ENCODE measurements at places on chromosomes 13 and 19. TPM values are rescaled to one million over a fixed set of nuclear protein-coding genes. Genes with fewer than 3 reads are reported as not detected.

The CEACAM4 gene
- polyA plus RNA-seq = not detected

- DNase-seq = no peak
Observed at GRCh38 chr13:73411067-73411809, 352.4 kb downstream of the KLF5 start.

DNA sequence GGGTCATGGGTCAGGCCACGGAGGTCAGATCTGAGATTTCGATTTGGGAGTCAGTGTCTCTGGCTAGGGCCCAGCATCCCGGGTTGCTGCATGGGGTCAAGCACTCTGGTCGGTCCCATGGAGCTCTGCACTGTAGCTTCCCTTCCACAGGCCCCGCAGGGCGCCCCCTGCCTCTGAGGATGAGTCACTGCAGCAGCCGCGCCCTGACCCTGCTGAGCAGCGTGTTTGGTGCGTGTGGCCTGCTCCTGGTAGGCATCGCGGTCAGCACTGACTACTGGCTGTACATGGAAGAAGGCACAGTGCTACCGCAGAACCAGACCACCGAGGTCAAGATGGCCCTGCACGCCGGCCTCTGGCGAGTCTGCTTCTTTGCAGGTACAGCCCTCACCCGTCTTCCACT is 3.6 kb downstream of the CACNG7 start:
- no peak for DNase-seq

- DNase-seq = peak; percentile 35
Observed at GRCh38 chr19:54478677-54479266, 5.7 kb upstream of the CDC42EP5 start.

DNA sequence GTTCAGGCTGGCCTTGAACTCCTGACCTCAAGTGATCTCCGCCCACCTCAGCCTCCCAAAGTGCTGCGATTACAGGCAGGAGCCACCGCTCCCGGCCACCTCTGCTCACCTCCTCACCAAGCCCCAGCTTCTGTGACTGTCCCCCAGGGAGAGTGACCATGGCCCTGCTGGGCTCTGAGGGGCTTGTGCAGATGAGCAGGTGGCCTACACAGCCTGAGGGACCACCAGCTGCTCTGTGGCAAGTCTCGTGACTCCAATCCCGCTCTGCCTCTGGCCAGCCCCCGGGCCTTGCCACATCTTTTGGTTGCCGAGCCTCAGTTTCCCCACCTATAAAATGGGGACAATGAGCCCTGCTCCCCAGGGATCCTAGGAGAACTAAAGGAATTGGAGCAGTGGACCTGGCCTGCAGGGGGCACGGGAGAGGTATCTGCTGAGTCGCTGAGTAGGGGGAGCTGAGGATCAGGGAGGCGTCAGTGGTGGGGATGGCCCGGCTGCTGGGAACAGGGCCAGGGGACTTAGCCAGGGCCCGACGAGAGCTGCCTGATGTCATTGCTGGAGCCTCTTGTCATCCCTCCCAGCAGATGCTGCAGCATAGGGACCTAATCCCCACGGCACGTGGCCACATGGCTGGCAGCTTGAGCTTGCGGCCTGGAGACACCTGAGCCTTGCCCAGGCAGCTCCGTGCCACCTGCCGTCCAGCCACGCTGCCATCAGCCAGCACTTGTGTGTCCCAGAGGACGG is 74.7 kb downstream of the GADD45B start:
- DNase-seq = no peak

DNA sequence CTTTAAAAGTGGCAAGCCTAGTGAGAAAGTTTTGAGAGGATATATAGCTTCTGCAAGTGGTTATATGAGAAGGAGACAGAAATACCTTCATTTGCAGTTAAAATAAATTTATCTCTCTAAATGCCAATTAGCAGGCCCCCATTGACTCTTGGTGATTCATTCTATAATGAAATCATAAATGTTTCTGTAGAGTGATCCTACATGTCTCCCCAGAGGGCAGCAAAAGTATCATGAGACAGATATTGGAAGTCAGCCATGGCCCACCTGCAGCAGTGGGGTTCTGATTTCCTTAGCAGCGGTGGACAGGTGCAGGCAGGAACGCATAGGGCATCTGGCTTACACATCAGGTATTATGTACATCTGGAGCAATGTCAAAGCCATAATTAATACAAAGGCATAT is 385.4 kb upstream of the SLC10A2 start:
- no peak for DNase-seq

GRCh38 chr19:56972291-56972841 is 131.8 kb upstream of the PEG3 start:
- peak; percentile 72 for DNase-seq

GRCh38 chr13:95937714-95938320 is 115.4 kb downstream of the UGGT2 start:
- no peak for DNase-seq

The ZNF791 gene
- 26.7 TPM for polyA plus RNA-seq

The ZNF536 gene
- 3.4 TPM for polyA plus RNA-seq

DNA sequence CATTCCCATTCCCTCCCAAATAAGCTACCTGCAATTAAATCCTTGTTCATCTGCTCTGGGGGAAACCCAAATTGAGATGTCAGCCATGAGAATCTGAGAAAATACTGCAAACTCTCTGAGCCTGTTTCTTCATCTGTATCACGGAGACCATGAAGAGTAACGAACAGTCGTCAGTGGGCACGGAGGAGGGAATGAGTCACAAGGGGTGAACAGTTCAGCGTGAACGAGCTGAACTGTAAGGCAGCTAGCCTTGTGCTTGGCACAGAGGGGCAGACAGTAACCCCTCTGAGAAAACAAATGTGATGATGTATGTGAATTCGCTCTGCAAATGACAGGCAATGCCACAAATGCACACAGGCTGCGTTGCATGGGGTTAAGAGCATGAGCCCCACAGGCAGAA is 288.7 kb downstream of the FOXO1 start:
- DNase-seq = no peak

DNA sequence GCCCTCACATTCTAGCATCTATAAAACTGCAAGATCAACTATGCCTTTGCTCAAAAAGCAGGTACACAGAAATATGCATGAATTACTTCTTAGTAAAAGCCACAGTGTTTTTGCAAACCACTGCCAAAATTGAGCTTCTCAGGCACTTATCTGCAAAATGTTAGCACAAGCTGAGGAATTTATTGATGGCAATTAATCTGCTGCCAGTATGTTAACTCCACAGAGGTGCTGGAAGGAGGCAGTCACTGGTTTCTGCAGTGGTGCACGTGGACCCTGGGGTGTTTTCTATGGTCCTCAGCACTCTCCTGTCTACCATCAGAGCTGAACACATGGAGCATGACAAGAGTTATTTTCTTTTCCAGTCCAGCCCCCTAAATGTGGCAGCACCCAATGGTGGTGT is 44.2 kb downstream of the CLDN10 start:
- no peak for DNase-seq

The IGFL1 gene
- not detected for polyA plus RNA-seq

DNA sequence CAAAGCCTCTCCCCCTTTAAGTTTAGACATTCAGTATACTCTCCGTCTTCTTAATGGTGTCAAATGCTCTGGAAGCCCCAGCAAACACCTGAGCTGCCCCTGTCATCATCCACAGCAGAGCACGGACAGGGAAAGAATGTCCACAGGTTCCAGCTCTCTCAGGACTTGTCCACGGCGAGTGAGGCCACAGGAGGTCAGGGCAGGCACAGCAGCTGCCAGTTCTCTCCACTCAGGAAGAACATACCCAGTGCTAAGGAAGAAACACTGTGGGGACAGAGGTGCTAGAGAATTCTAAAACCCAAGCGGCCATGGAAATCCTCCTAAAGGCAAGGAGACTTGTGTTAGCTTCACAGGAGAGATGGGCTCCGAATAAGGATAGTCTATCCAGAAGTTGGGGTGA is 132.0 kb upstream of the SERP2 start:
- DNase-seq = no peak

The RNF113B gene
- not detected for polyA plus RNA-seq

The LAIR2 gene
- polyA plus RNA-seq = not detected

The CEACAM16 gene
- not detected for polyA plus RNA-seq

The PPP1R13L gene
- 7.9 TPM for polyA plus RNA-seq

DNA sequence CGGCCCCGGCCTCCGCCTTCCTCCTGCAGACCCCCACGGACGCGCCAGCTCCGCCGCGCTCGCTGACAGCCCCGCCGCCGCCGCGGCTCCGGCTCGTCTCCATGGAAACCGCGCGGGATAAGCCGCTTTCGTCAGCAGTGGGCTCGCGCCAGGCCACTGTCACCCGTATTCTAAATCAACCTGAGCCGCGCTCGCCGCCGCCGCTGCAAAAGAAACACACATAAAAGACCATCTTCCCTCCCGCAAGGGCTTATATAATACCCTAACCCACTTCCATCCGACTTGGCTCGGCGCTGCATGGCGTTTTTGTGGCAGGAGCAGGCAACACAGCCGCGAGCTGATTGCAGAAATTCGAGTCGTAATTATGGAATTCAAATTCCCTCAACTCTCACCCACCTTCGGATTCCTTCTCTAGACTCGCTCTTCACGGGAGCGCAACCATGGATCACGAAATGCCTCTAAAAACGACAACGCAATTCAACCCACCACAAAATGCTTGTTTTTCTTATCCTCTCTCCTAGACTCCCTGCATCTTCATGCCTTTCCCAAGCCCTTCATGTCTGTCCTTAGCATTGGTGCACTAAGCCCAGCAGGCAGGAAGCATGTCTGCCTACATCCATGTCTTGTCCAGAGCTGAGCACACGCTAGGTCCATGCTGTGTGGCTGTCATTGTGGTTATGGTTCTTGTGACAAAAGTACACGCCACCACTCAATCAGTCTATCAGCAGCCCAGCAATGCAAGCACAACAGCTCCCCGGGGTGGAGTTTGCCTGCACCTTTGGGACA is at the start of gene AMER2:
TSS of gene AMER2 (minus strand) at position 772 of the 786 bp plus-strand sequence. CDS start at position 103, 669 bp downstream.
- DNase-seq = no peak

DNA sequence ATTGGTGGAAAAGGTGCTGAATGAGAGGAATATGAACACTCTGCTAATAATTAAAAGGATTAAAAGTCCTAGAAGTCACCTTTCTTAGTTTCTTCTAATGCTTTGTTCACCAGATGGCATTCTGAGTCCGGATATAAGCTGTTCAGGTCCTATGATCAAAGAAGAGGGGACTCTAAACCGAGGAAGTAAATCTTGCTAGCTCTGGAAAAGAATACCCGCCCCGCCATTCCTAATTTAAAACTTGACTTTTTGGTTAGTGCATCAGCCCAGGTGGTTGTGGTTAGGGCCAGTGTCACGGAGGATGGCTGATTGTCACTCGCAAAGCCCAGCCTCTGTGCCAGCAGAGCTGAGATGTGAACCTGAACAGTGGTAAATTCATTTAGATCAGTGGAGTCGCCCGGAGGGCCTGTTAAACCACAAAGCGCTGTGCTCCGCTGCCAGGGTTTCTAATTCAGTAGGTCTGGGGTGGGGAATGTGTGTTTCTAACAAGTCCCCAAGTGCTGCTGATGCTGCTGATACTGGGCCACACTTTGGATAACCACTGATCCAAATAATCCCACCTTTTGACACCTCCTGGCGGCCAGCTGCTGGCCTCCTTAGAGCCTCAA is 425.4 kb downstream of the DCT start:
- DNase-seq = no peak

The TMEM255B gene
- polyA plus RNA-seq = 10.7 TPM

The OPA3 gene
- polyA plus RNA-seq = 11.1 TPM

GRCh38 chr19:13094771-13095392 is 7.8 kb downstream of the LYL1 start:
- DNase-seq = no peak

DNA sequence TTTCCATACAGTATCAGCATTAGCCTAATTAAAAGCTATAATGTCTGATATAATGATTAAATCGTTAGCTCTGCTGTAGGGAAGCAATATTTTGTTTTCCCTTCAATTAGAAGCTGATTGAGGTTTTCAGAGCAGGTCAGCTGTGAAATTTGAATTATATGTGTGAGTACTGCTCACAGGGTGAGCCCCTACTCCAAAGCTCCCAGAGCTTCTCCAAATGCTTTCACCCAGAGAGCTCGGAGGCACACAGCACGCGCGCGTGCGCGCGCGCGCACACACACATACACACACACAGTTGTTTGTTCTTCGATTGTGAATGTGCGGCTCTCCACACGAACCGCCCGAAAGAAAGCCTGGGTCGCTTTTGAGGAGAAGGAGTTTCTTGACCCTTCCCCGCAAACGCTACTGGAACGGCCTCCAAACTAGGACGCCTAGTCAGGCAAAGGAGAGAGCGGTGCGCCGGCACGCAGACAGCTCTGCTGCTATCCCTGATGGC is 4.8 kb upstream of the SOX1 start:
- DNase-seq = no peak

DNA sequence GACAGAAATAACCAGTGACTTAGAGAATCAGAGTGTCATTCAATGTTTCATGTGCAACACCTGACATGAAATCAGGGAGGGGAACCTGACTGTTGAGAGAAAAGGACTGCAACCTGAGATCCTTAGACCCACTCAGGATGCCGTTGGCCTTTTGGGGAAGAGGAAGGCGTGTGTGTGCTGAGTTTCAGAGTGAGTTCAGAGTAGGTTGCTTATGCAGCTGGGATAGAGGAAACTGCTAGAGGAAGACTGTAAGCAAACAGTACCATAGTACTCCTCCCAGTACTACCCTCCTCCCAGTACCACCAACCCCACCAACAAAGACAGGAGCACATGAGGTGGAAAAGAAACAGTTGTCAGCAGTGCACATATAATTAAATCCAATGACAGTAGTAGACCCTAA is 63.7 kb downstream of the KL start:
- no peak for DNase-seq

DNA sequence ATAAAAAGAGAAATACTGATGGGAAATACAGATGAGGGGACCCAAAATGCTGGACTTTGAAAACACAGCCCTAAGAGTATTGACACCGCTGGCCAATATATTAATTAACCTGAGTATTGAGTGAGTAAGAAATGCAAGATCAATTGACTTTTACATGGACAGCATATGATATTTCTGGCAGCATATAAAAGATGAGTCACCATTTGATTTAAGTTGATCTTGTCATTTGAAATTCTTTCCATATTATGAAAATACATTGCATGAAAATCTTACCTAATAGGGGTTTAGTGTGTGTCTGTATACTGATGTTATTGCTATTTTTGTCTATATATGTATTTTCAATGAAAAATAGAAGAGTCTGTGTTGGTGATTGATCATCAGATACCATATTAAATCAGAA is 619.6 kb downstream of the KCTD12 start:
- DNase-seq = no peak

- DNase-seq = no peak
Observed at GRCh38 chr13:64758521-64759244, 2471.5 kb downstream of the PCDH9 start.

The GNA15 gene
- polyA plus RNA-seq = 1.2 TPM

The CGB3 gene
- polyA plus RNA-seq = not detected

- no peak for DNase-seq
Observed at GRCh38 chr13:99303863-99304521, 3.2 kb downstream of the GPR183 start.

The PGLYRP1 gene
- 0.70 TPM for polyA plus RNA-seq

The KLK12 gene
- polyA plus RNA-seq = not detected

Measured in renal cortex interstitium (tissue), 15 donors.